HFFc6 (cell line): ENCODE measurements at places on chromosomes 5 and 9. TPM values are rescaled to one million over a fixed set of nuclear protein-coding genes. Genes with fewer than 3 reads are reported as not detected.
A peak's percentile ranks its signal among the peaks of the same experiment; 100 is the strongest.

DNA sequence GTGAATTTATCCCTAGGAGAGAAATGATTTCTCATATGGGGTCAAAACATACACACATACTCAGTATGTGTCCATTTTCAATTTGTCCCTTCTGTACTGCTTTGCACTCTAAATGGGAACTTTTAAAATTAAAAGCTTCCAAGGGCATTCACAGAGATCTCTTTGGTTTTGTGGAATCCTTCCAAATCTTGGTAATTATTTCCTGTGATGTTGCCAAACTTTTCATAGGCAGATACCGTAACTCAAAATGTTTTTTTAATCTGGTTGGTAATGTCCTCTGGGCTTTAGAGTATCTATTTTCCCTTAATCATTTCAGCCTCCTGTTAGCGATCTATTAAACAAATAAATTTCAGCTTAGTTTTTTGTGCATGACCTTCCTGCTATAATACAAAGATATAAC lies 282.4 kb downstream of the ARHGEF28 start:
- DNase-seq: no peak
- H3K36me3 ChIP-seq: no peaks in the 10 kb centered on the region
- no peak overlapping the region for H3K4me3 ChIP-seq
- H3K27me3 ChIP-seq: peaks cover 2% of the 10 kb centered on the region
- H3K27ac ChIP-seq: no peak overlapping the region
- peaks cover 16% of the 10 kb centered on the region for H3K4me1 ChIP-seq

- H3K36me3 ChIP-seq: no peaks in the 10 kb centered on the region
- no peak overlapping the region for H3K27ac ChIP-seq
- DNase-seq: no peak
- H3K4me1 ChIP-seq: no peaks in the 10 kb centered on the region
- no peak overlapping the region for H3K4me3 ChIP-seq
These were observed 482 bp downstream of the OR13J1 start for GRCh38 chr9:35869621-35870216.

GRCh38 chr5:113163328-113163727 lies 186.7 kb downstream of the DCP2 start:
- no peak overlapping the region for H3K4me3 ChIP-seq
- H3K27me3 ChIP-seq: no peaks in the 10 kb centered on the region; the same call in 1 of the 2 replicates
- no peaks in the 10 kb centered on the region for H3K36me3 ChIP-seq
- DNase-seq: no peak

Gene RNF180
- total RNA-seq: not detected in 3 replicates

GRCh38 chr5:34517249-34517648 lies 138.9 kb upstream of the RAI14 start:
- H3K27ac ChIP-seq: no peak overlapping the region
- peak; percentile 45 for DNase-seq
- H3K4me3 ChIP-seq: no peak overlapping the region
- peaks cover 55% of the 10 kb centered on the region for H3K4me1 ChIP-seq

- H3K27ac ChIP-seq: peak overlapping the region; percentile 87
- H3K27me3 ChIP-seq: 0 out of 2 replicates have a peak, but pooled peaks cover 2% of the 10 kb centered on the region
- peaks cover 50% of the 10 kb centered on the region for H3K4me1 ChIP-seq
- peak overlapping the region; percentile 97 for H3K4me3 ChIP-seq
- peak; percentile 82 for DNase-seq
These were observed 420 bp downstream of the BOD1 start for GRCh38 chr5:173615884-173616576.
